ENCODE measurements at places on chromosomes 4 and X.

- no peak for DNase-seq
These were observed 223.8 kb upstream of the ZCCHC13 start for GRCh38 chrX:74080165-74080564.

DNA sequence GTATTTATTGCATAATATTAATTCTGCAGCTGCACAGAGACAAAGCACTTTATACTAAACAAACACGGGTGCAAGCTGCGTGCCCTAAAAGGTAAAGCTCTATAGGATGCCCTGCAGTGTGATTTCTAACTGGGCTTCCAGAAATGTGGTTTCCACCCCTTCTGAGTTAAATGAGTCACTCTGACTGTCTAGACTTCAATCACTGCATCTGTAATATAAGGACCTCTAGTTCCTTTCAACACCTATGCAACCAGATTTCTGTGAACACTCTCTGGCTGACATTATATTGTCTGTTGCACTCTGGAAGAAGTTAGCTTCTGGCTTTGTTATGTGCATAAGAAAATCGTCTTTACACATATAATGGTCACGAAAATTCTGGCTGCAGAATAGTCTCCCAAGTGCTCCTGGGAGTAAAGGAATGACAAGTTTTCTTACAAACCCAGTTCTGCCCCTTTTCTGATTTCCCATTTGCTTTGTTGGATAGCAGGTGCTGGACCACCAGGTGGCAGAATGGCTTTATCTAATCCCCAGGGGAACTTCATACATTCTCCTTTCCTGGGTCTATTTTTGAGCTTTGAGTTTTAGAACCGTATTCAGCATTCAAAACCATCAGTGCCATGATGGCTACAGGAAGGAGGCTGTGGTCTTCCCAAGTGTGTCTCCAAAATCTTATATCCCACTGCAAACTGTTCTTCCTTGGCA, 842.2 kb downstream of the STIM2 start:
- DNase-seq, result no peak

DNA sequence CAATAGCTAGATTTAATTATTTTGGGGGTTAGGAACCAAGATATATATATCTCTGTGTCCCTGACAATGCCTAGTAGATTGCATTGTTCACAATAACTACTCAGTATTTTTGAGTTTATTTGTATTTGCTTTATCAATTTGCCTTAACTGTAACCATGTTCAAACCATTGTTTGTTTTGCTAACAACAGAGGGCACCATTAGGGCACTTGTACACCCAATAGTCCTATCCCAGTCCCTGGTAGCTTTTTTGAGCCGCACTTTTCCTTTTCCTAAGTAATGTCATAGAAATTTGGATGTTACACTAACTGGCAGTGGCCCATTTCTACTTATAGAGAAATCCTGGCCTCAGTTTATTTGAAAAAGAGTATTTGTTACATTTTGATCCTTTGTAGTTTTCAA, 575 bp upstream of the KLHL5 start:
- no peak for DNase-seq

GRCh38 chr4:141131723-141132071, 1.6 kb downstream of the RNF150 start:
- DNase-seq, result no peak

- no peak for DNase-seq
These were observed 50.8 kb upstream of the EDNRA start for GRCh38 chr4:147430111-147430510.

DNA sequence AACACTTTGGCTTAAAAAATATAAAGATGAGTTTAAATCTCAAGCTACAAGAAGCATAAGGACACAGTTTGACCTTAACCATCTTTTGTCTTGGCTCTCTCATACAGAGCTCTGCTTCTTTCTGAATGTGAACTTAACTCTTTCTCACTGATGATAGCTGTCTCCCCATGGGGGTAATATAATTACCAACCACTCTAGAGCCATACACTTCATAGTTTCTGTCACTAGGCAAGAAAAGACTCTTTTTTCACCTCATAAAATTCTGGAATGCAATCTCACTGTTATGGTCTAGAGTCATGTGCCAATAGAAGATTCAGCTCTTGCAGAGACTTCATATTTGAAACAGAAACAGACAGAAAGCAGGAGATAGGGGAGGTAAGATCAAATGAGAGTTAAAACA, 481.7 kb upstream of the AGA start:
- DNase-seq, result no peak

DNA sequence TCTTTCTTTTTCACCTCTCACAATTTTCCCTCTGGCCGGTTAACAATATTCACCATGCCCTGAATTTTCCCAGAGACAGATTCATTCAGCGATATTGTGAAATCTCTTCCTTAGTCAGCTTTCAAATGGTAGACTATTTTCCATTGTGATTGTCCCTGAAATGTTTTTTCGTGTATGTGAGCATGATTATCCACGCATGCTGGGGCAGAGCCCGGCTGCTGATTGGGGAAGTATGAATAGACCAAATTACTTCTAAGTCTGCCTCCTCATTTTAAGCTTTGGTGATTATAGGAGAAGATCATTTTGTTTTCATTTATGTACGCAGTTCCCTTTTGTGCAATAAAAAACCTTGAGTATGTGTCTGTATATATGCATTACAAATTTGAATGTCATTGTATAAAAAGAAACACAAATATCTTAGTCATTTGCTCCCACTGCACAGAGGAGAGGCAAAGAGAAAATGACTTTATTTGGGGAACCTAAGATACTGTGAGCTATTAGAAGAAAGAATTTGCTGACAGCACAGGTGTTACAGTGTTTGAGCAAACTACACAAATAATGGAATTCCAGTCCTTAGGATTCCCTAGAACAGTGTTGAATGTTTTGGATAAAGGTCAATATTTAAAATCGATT, 11.3 kb downstream of the DTHD1 start:
- no peak for DNase-seq

DNA sequence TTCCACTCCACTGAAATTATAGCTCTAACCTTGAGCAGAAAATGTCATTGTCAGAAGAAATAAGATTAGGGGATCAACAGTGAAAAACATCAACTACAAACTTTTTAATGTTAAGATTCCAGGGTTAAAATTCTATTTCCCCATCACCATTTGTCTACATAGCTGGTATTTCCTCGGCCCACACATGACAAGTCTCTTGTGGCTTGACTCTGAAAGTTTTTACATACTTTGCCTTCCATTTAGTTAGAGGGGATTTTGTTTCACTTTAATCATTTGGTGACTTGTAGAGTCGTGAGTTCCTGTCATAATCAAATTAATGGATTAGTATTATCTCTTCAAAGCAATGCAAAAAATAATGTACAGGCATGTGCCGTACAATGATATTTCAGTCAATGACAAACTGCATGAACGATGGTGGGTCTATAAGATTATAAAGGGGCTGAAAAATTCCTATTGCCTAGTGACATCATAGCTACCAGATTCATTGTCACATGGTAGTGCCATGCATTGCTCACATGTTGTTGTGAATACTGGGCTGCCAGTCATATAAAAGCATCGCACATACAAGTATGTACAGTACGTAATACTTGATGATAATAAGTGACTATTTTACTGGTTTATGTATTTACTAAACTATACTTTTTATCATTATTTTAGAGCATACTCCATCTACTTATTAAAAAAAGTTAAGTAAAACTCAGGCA, 72.0 kb downstream of the ING2 start:
- DNase-seq, result no peak

- no peak for DNase-seq
These were observed 138.4 kb upstream of the STX18 start for GRCh38 chr4:4680243-4680642.

DNA sequence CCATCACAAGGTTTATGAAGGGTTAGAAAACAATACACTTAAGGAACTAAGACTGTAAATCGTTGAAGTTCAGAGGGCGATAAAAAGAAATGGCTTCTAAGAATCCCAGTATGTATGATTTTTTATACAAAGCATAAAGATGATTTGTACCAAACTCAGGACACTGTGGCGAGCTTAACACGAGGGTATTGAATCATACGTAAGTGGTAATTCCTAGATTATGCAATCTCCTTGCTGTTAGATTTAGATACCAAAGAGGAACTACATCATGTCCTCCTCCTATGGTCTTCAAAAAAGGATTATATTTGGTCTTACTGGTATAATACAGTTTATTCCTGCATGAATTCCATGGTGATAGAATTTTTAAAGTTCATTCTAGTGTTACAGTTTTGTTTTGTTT, 23.9 kb downstream of the NFKB1 start:
- no peak for DNase-seq

Measured in stimulated activated CD4-positive, alpha-beta T cell treated with anti-CD3 and anti-CD28 coated beads, Interleukin-2, amount 100 ng/mL, for 48 hours (primary cell).